ENCODE measurements at places on chromosomes 1 and 21.

GRCh38 chr21:29499734-29500343 lies 201.1 kb downstream of the BACH1 start:
- peak; percentile 4 for DNase-seq

DNA sequence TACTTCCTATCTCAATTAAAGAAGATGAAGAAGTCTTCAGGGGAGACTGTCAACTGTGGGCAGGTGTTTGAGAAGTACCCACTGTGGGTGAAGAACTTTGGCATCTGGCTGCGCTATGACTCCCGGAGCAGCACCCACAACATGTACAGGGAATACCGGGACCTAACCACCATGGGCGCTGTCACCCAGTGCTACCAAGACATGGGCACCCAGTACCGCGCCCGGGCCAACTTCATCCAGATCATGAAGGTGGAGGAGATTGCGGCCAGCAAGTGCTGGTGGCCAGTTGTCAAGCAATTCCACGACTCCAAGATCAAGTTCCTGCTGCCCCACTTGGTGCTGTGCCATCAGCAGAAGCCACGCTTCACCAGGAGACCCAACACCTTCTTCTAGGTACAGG lies 15.5 kb upstream of the RNF19B start:
- no peak for DNase-seq

DNA sequence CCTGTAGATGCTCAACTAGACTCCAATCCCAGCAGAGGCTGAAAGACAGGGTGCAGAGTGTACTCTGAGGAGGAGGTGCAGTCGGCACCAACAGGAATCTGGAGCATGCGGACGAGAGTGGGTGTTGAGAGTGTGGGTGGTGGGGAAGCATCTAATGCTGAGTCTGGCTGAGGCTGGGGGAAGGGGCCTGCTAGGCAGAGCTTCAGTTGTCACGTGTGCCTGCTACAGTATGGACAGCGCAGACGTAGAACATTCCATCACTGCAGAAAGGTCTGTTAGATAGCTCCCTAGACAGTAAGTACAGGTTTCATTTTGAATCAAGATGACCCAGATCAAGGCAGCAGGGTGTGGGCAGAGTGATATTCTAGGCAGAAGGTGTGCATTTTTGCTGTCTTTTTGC lies 23.1 kb downstream of the SNAP47 start:
- no peak for DNase-seq

DNA sequence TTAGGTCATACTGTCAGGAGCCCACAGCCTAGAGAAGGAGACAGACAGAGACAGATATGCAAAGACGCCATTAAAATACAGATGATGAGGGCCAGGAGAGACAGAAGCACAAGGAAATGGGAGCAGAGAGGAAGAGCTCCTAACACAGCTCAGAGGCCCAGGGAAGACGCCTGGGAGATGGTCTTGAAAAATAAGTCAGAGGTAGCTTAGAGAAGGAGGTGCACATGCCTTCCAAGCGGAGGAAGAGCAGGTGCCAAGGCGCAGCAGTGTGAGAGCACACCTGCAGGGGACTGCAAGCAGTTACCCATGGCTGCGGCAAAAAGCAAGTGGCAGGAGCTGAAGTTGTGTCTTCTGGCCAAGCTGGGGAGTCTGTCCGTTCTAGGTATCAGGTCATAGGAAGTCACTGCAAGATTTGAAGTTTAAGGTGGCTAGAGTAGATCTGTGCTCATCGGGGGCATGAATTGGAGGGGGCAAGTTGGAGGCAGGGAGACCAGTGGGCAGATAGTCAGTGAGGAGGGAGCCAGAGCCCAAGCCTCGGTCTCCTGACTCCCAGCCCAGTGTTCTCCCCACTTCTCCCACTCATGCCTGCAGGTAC lies 1.3 kb upstream of the TRABD2B start:
- no peak for DNase-seq

DNA sequence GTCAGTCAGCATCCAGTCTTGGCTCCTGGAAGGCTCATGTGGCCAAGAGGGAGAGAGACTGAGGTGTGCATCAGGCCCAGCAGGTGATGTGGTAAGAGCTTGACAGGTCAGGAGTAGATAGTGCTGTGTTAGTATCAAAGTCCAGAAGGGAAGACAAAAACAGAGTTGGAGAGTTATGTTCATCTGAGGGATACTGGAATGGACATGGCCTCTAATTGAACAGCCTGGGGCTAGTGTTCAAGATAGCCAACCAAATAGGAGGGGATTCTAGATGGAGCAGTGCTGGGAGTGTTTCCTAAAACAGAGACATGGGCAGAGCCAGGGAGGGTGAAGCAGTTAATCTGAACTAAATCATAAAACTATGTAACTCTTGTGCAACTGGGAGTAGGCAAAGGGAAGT lies 120.7 kb upstream of the MARK1 start:
- no peak for DNase-seq

- DNase-seq: no peak
Observed at GRCh38 chr1:2906085-2906484, 104.6 kb upstream of the TTC34 start.

GRCh38 chr1:32878637-32879041 lies 7.7 kb upstream of the HPCA start:
- no peak for DNase-seq

- DNase-seq: no peak
Observed at GRCh38 chr1:14531519-14531918, 67.0 kb upstream of the KAZN start.

- no peak for DNase-seq
Observed at GRCh38 chr1:185823467-185823866, 89.3 kb downstream of the HMCN1 start.

DNA sequence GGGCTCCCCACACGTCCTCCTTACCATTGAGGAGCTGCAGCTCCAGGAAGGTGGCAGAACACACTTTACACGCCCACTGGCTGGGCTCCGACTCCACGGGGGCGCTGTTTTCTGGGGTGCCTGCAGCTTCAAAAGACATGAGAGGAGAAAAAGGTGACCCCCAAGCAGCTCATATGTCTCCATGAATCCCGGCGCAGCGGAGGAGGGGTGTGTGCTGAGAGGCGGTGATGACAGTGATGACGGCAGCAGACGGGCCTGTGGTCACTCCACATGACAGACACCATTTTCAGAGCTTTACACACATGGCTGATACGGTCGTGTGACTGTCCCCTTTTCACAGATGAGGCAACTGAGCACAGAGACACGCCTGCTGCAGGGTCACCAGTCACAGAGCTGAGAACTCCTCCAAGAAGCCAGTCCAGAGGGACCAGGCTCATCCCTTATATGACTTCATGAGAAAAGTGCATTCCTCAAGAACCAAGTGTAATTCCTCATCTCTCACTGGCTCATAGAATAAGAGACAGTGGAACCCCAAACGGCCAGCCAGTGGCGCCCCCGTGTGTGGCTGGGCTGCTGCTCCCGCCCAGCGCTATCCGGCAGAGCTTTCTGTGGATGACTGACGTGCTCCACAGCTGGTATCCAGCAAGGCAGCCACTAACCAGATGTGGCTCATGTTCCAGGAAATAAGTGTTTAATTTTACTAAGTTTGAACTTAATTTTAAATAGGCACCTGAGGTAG lies 31.9 kb downstream of the PRDM15 start:
- DNase-seq: no peak

- DNase-seq: no peak
Observed at GRCh38 chr1:248825573-248825908, 174 bp downstream of the SH3BP5L start.

DNA sequence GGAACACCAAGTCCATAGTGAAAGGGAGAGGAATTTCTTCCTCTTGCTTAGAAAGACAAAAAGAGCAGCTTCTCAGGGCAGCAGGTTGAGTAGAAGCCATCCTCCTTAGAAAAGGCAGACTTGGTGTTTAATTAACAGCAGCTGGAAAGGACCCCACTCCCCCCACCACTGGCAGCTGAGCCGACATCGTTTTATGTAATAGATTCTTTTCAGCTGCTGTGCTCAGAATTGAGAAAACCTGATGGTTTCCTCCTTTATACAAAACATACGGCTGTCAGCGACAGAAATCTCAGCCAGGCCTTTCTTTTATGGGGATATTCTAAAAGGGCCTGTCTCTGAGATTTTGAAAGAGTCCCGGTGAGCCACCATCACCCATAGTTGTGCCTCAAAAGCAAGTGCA lies 49.9 kb downstream of the MAN1C1 start:
- no peak for DNase-seq

GRCh38 chr1:152107984-152108881 lies 7.0 kb downstream of the TCHH start:
- DNase-seq: no peak

- DNase-seq: no peak
Observed at GRCh38 chr1:9228609-9229008, 6.0 kb upstream of the H6PD start.

GRCh38 chr21:28112511-28112910 lies 880.2 kb downstream of the LTN1 start:
- no peak for DNase-seq

All from NCI-H510A treated with DMSO at 0.1 percent for 48 hours (cell line).